ENCODE measurements at places on chromosomes 1 and 21.
A peak's percentile ranks its signal among the peaks of the same experiment; 100 is the strongest.

DNA sequence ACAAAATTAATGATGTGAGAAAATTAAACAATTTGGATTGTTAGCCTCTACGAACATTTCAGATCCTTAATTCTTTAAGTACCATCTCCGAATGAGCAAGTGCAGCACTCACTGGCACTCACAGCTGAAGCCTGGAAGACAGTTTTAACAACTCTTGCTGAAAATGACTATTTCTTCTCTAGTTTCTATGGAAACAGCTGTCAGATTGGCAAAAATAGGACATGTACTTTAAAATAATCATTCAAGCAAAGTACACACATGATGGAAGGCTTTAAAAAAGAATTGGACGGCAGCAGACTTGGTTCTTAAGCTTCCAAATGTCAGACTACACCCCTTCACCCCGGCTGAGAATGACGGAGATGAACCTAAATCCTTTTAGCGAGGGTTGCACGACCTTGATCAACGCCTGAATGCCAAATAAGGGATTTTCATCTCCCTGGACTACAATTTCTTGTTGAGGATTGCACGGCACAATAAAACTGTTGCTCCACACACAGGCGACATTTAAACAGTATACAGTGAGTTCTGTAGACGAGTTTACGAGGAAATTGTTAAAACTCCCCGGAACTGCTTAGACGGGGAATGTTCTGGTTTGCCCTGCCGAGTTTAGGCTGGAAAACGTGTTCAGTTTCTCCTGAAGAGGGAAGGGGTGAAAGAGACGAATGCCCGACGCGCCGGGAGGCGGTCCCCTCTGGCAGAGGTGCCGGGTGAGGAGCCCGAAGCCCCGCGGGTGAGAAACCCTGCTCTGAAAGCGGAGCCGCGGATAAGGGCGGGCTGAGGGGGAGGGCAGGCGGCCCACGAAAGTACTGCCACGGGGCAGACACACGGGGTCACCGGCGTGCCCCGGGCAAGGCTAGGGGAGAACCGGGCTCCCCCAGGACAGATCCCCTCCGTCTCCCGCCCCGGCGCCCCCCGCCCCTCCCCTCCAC, 671 bp downstream of the OMA1 start:
- DNase-seq: peak; percentile 88

GRCh38 chr1:5991381-5992025, 722 bp downstream of the NPHP4 start:
- DNase-seq: no peak

- no peak for DNase-seq
Measured at GRCh38 chr1:77370583-77371306, 88.9 kb downstream of the AK5 start.

DNA sequence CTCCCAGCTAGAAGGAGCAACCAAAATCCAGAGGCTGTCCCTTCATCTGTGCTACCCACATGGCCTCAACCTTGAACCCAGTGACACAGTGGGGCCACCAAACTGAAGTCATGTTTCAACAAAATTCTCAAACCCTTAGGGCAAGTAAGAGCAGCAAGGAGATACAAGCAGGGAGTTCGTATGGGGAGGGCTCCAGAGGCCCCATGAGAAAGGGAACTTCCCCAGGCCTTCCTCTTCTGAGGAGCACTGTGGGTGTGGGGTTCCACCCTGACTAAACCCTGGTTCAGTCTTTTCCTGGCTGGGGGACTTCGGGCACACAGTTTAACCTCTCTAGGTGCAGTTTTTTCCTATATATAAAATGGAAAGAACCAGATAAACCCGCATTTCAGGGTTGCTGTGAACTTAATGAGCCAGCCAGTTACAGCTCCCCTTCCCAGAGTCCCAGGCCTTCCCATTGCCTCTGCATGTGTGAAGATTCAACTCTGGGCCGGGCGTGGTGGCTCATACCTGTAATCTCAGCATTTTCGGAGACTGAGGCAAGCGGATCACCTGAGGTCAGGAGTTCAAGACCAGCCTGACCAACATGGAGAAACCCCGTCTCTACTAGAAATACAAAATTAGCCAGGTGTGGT, 8.0 kb upstream of the THEMIS2 start:
- no peak for DNase-seq

DNA sequence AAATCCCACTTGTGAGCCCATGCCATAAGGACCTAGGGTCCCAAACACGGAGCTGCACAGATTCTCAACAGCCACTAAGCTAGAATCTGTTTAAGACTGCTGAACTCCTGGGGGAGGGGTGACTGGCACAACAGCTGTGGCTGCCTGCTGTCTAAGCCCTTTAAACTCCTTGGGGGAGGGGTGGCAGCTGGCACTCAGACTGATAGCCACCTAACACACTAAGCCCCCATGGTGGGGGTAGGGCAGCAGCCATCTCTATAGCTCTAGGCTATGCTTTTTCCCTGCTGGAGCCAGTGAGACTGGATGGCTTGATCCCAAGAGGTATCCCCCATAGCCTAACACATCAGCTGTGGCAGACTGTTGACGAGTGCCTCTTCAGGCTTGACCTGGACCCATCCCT, 73.3 kb upstream of the FMO3 start:
- no peak for DNase-seq

- no peak for DNase-seq
Measured at GRCh38 chr1:150626150-150626549, 3.3 kb downstream of the ENSA start.

- DNase-seq: no peak
Measured at GRCh38 chr1:239388578-239388977, 2.2 kb downstream of the CHRM3 start.

DNA sequence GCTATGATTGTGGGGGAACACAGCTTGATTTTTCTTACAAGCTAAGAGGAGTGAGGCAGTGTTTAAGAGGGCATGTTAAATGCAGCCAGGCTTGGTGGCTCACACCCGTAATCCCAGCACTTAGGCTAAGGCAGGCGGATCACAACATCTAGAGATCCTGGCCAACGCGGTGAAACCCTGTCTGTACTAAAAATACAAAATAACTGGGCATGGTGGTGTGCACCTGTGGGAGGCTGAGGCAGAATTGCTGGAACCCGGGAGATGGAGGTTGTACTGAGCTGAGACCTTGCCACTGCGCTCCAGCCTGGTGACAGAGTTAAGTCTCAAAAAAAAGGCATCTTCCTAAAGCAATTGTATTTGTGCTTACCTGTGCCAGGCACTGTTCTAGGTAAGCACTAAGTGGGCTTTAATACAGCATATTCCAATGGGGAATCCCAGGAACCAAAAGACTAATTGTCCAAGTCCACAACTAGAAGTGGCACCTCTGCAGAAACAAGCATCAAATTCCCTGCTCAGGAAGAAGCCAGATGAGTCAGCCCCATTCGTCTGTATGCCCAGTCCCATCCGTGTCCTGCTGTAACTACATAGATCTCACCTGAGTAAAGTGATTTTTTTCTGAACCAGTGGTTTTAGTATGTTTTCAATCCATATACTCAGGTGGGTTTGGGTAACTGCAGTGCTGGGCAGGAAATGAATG, 4.6 kb downstream of the RCC1 start:
- DNase-seq: no peak

DNA sequence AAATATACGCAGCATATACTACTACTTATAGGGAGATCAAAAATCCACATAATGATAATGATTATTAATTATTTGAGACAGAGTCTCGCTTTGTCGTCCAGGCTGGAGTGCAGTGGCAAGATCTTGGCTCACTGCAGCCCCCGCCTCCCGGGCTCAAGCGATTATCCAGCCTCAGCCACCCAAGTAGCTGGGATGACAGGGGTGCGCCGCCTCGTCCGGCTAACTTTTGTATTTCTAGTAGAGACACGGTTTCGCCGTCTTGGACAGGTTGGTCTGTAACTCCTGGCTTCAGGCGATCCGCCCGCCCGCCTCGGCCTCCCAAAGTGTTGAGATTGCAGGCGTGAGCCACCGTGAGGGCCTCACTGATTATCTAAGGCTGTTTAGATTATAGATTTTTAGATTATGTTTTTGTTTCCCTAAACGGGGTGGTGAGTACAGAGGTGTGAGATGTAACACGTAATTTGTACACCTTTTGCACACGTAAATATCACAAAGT, 548 bp upstream of the SLC25A33 start:
- DNase-seq: no peak

DNA sequence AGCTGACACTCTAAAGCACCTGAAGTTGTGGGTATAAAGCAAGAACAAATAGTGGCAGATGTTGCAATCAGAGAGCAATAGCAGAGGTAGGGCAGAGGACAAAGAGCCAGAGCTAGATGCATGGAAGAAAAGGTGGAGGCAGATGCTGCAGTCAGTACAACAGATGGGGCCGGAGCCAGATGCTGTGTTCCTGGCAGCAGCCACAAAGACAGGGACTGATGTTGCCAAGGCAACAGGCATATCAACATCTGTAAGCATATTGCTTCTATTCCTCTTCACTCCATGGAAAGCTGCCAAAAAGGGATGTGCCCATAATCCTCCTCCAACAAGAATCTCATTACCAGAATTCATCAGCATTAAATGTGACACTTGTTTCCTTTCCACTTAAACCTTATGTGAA, 108.0 kb downstream of the TNNI3K start:
- no peak for DNase-seq

- no peak for DNase-seq
Measured at GRCh38 chr1:15931884-15932283, 44.0 kb downstream of the ZBTB17 start.

- no peak for DNase-seq
Measured at GRCh38 chr1:66316464-66317247, 217.3 kb upstream of the SGIP1 start.

- DNase-seq: no peak
Measured at GRCh38 chr1:204566583-204566955, 50.4 kb downstream of the MDM4 start.

- no peak for DNase-seq
Measured at GRCh38 chr1:53134961-53135734, 7.3 kb downstream of the SLC1A7 start.

- no peak for DNase-seq
Measured at GRCh38 chr21:34748862-34749261, 80.1 kb downstream of the CLIC6 start.

DNA sequence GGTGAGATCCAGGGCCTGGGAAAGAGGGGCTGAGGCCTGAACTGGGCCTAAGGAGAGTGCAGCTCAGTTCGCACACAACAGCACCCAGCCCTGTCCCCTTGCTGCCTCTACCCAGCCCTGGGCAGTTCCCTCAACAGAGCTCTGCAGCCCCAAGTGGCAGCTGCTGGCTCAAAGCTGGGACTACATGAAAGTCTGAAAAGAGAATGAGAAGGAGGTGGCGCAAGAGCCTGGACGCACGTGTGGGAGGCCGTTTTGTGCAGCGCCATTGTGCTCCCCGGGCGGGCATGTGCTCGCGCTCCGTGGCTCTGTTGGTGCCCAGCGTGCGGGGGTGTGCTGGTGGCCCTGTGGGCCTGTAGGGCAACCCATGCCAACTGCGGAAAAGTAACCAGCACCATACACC, 10.3 kb downstream of the GPR37L1 start:
- no peak for DNase-seq

DNA sequence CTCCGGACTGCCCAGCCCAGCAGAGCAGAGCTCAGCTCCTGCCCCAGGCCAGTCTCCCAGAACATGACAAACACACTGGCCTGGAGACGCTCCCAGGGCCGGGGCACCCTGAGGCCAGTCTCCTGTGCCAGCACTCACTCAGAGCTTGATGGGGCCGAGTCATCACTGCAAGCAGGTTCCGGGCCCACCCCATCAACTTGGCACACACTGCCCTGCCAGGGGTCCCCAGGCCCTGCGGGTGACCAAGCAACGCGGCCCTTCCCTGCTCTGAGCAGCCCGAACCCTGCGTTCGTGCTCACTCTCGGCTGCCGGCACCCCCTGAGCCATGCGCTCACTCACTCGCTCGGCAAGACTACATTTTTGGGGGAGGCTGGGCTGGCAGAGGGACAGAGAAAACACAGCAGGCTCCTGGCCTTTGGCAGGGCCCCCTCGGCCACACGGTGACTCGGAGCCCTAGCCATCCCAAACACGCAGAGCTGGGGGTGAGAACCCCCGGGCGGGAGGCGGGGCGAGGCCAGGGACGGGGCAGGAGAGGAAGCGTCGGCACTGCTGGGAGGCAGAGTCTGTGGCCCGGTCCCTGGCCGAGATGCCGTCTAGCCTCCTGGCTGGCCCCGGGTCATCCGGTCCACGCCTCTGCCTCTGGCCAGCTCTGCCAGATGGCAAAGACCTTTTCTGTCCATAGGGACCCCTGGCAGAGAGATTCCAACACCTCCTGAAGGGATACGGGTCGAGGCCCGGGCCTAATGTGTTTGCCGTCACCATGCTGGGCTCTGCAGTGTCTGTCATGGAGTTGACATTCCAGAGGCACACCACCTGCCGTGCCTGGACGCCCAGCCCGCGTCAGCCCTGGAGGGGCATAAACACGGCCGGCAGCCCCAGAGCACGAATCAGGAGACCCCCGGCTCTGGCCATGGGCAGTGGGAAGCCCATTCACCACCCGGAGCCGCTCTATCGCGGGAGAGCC, 68.0 kb downstream of the MEGF6 start:
- no peak for DNase-seq

GRCh38 chr1:231236938-231237337, 4.1 kb upstream of the GNPAT start:
- no peak for DNase-seq

- DNase-seq: no peak
Measured at GRCh38 chr1:156464335-156464734, 36.2 kb downstream of the MEF2D start.

DNA sequence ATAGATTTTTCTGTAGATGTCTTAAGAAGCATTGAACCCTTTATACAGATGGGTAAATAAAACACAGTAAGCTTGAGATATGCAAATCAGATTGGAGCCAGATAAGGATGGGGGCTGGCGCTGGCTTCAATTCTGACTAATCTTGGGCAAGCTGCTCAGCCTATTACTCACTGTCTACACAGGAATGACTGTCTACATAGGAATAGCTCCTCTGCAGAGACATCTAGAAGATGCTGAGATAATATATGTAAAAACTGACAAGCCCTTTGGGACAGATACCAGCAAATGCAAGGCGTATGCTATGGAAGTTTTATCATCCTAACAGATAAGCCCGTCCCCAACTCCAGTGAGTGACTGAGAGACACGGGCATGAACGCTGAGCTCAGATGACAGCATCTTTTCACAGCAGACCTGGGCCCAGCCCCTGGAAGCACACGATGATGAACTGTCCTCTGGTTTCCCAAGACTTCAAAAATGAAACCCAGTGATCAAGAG, 1.7 kb downstream of the CLDN14 start:
- DNase-seq: no peak

GRCh38 chr1:20112279-20113000, 6.9 kb downstream of the PLA2G2D start:
- DNase-seq: no peak

DNA sequence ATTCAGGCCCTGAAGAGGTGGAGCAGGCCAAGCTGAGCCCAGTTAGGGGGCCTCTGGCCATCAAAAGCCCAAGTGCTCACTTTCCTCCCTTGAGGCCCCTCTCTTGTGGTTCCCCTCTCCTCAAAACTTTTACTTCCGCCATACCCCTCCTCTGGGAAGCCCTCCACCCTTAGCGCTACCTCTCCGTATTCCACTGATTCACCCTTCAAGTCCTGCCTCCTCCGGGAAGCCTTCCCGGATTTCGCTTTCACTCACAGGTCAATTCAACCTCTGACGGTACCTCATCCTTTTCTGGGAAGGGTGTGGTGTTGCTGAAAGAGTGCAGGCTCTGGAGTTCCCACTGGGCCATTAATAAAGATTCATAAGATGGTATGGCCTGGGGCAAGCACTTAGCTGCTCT, 19.1 kb downstream of the SPOCD1 start:
- DNase-seq: peak; percentile 31

Measured in natural killer cell treated with Interleukin-12 subunit alpha and Interleukin-12 subunit beta and Interleukin-15 and Interleukin-18, amount 100 ng/mL, for 72 hours (primary cell).